ENCODE measurements at places on chromosomes 11 and 22.

GRCh38 chr11:61983419-61983818 lies 16.0 kb upstream of the FTH1 start:
- DNase-seq = no peak

DNA sequence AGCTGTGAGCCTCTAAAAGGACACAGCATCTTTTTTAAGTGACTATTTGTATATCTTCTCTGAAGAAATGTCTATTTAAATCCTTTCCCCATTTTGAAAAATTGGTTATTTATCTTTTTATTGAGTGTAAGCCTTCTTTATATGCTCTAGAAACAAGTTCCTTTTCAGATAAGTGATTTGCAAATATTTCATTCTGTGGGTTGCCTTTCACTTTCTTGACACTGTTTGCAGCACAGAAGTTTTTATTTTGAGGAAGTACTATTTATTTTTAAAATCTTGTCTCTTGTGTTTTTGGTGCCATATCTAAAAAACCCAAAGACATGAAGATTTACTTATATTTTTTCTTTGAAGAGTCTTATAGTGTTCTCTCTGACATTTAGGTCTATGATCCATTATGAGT lies 40.1 kb upstream of the LYVE1 start:
- DNase-seq = no peak

GRCh38 chr11:125192183-125192582 lies 27.6 kb downstream of the PKNOX2 start:
- DNase-seq = no peak

DNA sequence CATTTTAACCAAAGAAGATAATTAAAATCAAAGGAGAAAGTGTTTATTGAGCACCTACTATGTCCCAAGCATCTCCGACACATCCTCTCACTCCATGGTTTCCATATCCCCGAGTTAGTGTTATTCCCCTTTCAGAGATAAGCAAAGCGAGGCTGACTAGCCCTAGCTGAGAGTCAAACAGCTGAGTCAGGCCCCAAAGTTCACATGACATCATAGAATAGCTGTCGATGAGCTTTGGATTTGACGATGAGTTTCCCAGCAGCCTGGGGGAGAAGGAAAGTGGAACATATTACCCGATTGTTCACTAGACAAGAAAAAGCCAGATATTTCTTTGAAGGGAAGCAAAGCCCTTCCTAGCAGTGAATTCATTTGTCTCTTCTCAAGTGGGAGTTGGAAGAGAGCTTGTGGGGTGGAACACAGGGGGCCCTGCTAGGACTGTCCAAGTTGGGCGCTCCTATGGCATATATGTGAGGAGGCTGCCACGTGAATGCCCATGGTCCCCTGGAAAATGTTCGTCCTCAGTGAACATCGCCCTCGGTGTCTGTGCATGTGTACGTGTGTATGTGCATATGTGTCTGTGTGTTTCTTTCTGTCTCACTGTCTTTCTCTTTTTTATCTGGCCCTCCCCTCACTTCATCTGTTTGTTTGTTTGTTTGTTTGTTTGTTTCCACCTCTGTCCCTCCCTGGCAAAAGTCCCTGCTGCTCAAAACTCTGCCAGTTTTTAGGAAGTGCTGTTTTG lies 493 bp upstream of the CYTH4 start:
- DNase-seq = peak; percentile 35

GRCh38 chr11:86735451-86736290 lies 63.3 kb upstream of the ME3 start:
- DNase-seq = no peak

GRCh38 chr22:40628354-40629042 lies 8.0 kb downstream of the MRTFA start:
- no peak for DNase-seq

DNA sequence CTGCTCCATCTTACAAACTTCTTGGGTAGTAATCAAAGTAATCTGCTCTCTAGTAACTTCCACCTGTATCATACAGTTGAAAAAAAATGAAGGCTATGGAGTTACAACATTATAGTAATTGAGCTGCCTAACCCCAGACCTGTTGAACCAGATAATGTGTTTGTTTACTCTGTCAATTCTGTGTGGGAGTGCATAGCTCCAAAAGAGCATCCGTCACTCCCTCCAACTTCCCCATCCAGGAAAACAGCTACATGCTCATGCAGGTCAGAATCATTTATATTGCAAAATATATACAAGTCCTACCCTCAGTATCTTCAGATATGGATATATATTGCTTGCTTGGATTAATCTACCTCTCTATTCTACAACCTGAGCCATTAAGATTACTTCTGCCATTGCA lies 244.0 kb upstream of the ANO5 start:
- DNase-seq = no peak

DNA sequence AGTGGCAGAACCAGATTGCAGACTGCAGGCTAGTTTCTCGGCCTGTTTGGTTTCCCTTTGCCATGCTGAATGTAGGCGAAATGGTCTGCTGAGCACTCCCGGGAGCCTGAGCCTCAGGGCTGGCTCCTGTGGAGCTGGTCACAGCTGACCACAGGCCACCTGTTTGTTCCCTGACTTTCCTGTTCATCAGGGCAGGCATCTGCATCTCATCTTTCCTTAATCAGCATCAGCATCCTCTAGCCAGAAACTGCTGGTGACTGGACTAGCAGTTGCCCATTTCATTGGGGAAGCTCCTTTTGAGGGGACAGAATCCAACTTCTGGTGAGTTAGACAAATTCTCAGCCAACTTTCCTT lies 20.2 kb upstream of the C11orf96 start:
- no peak for DNase-seq

DNA sequence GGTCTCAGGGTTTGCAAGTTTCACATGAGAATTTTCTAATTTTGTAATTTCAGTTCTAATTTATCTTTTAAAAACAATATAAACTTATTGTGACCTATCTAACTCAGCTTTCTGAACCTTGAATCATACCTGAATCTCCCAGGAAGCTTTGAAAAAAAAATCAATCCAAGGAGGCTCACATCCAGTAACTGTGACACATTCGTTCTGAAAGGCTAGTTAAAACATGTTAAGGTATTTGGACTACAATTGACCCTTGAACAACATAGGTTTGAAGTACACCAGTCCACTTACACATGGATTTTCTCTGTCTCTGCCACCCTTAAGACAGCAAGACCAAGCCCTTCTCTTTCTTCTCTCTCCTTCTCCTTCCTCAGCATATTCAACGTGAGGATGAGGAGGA lies 40.0 kb downstream of the DDI1 start:
- no peak for DNase-seq

- no peak for DNase-seq
Observed at GRCh38 chr11:12015486-12015885, 7.1 kb upstream of the DKK3 start.

DNA sequence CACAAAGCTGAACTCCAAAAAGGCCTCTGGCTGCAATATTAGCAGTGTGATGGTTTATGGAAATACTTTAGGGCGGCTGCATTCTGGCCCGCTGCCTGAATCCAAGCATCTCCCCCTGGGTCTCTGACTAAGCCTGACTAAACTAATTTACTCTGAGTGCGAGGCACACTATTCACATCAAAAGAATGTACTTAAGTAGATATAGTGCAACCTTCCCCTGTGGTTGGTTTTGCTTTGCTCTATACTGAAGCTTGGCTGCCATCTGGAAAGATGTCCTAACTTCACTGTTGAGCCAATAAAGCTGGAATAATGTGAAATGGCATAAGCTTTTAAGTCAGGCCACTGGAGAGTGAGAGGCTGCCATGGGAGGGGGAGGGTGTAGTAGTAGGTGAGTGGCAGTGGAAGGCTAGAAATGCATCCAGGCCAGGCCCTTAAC lies 321.6 kb downstream of the AASDHPPT start:
- DNase-seq = no peak
